ENCODE measurements at places on chromosomes 4 and X.

DNA sequence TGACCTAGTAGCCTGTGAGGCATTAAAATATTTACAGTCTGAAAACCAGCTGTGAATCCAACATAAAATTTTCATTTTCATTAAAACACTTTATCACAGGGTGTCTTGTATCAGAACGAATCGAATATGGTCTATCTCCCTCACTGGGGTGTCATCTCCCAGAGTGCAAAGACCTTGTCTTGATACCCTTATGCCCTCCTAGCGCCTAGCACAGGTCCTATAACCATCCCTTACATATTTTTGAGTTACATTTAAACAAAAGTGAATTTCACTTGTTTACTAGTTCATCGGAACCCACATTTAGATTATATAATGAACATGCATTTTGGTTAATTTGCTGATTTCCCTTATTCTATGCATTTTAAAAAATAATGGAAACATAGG, 14.0 kb downstream of the DIPK2B start:
- no peak for DNase-seq

DNA sequence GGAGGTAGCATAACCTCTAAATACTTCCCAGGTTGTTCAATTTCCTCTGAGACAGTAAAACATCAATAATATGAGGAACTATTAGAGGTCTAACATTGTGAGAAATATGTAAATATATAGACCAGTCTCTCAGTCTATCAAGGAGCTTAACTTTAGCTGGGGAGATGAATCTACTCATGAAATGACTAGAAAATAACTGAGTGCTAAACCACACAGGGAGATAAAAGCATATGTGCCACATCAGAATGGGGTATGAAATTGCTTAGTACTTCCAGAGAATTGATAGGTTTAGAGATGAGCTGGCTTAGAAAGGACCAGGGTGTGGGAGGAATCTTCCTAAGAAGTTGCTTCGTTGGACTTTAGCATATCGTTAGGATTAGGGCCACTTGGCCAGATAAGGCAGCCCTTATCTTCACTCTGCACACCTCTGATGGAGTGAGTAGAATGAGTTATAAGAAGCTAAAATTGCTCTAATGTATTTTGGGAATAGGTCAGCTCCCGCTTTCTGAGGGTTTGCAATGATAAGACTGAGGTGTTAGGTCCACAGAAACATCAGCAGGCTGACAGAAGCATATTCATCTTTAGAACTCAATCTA, 299.2 kb downstream of the UNC5C start:
- no peak for DNase-seq

DNA sequence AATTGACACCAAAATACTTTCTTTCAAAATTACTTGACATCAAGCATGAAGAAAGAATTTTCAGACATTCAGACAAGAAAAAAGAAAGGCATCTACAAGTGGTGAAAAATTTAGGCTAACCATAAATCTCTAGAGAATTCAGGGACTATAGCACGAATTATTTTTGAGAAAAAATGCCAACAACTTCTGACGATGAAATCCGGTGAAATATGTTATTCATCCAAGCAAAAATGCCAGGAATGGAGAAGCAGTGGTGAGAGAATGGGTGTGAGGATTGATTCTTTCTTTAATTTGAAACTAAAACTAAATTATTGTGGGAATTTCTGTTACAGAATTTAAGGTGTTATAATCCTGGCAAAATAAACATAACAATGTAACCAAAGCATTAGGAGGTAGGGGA, 69.4 kb upstream of the SORBS2 start:
- DNase-seq: no peak

GRCh38 chr4:7313347-7313811, 121.0 kb downstream of the SORCS2 start:
- DNase-seq: no peak

- peak; percentile 5 for DNase-seq
Observed at GRCh38 chr4:41258783-41259182, 2.1 kb downstream of the UCHL1 start.

- no peak for DNase-seq
Observed at GRCh38 chrX:65035446-65035770, 59.2 kb upstream of the ZC4H2 start.

GRCh38 chr4:137378821-137379220, 153.5 kb downstream of the PCDH18 start:
- DNase-seq: no peak

DNA sequence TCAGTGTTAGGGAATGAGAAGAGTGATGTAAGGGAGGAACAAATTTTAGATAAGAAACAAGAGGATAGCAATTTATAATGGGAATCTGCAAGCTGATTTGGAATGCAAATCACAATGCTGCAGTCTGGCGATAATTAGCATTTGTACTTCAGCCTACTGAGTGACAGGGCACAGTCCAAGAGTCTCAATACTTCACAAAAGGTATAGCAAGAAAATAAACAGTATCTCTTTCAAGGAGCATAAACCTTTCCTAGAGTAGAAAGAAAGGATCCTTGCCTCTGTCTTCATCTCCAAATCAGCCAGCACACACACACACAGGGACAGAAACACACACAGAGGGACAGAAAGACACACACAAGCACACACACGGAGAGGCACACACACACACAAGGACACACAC, 1.1 kb upstream of the GPM6A start:
- DNase-seq: no peak

DNA sequence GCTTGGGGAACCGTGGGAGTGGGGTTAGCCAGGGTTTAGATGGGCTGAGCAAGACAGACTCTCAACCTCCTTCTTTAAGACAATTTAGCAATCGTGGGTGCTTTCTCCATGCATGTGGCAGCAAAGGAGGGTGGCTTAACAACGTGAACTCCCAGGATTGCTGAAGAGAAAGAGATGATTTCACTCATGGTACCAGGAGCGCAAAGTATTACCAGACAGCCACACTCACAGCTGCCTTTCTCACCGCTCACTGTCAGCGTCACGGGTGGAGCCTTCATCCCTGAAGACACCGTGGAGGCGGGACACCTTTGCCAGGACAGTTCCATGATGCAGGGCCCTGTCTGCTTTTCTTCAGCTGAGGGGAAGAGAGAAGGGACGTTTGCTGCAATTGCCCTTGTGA, 212.5 kb upstream of the PSAPL1 start:
- DNase-seq: no peak

GRCh38 chr4:106618956-106619355, 250.4 kb upstream of the GIMD1 start:
- no peak for DNase-seq

- peak; percentile 58 for DNase-seq
Observed at GRCh38 chr4:117700111-117700892, 334.0 kb upstream of the NDST3 start.

DNA sequence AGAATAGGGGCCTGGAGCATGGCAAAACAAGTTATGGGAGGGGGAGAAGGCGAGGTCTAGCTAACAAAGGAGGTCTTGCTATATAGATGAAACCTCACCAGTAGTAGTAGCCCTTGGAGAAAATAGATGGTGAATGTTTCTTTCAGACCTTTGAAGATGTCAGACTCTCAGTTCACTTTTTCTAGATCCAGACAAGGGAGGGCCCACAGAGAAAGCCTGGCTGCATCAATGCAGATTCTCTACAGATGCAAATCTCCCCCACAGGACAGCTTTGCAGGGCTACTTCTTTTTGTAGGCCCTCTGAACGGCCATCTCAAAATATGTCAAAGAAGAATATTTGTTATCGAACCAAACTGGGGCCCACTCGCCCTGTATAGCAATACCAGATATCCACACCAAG, 159.7 kb downstream of the ANK2 start:
- DNase-seq: no peak

GRCh38 chr4:54254116-54254914, 25.2 kb downstream of the PDGFRA start:
- DNase-seq: no peak

DNA sequence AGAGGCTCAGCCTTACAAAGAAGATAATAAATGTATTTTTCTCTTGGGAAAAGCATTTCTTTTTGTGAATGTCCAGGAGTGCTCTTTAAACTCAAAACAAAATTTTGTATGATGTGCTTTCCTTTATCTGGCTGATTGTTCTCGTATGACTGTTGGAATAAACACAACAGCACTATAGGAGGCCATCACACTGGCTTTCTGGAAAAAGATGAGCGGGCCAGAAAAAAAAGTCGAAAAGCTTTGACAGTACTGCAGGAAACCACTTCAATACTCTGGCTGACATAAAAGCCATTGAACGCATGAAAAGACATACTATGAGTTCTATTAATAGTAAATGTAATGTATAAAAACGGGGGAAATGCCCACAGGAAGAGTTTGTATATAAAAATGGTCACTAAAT, 64.7 kb upstream of the CTSO start:
- no peak for DNase-seq

GRCh38 chr4:156576946-156577345, 394.7 kb downstream of the PDGFC start:
- no peak for DNase-seq

- DNase-seq: peak; percentile 72
Observed at GRCh38 chr4:2135083-2135482, 76.0 kb downstream of the NAT8L start.

GRCh38 chrX:129818123-129818522, 25.6 kb downstream of the ZDHHC9 start:
- no peak for DNase-seq

DNA sequence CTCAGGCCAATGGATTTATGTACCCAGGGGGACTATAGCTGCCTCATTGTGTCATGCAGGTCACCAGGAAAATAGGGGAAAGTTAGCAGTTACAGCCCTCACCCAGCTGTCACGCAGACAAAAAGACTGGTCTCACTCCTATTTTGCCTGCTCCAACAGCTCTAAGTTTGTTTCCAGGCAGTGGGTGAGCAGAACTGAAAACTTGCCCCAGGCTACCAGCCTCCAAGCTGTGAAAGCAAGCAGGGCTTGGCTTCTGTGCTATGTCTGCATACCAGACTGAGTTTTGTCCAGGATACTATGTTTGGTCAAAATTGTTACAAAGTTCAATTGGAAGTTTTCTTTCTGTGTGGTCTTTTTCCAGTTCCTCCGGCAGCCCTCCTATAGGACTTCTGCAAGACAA, 628.4 kb downstream of the FAM133A start:
- DNase-seq: no peak

DNA sequence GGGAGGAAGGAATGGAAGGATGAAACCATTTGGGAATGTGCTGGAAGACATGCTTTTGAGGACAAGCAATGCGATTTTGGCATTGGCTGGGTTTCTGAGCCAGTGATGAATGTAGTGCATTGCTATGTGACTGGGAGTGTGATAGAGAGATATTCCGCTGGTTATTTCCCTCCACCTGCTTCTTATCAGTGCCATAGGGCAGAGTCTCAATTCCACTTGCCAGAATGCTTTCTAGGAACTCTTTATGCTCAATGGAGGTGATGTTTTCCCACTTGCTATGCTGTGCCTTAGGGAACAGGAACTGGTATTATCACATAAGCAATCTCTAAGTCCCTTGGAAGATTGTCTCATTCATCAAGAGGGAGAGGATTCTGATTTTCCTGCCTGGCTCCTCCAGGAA, 28.0 kb downstream of the TBL1X start:
- DNase-seq: no peak

DNA sequence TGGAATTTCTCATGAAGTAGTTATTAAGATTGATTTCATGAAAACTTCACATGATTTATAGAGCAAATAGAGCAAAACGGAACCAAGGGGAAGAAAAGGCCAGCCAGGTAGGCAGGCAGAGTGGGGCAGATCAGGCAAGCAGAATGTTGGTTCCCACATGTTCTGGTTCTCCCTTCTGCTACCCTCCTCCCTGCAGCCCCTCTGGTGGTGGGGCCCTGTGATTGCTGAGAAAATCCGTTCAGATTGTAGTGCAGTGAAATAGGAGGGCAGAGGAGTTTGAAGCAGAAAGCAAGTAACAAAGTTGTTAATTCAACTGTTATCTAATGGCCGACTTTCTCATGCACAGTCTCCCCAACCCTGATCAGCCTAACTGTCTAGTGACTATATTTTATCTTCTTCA, 185.3 kb downstream of the MID1IP1 start:
- DNase-seq: no peak
